Left lung (tissue), 14 donors: ENCODE measurements at places on chromosomes 2 and 18.

GRCh38 chr2:166384774-166385173, 9.0 kb upstream of the SCN9A start:
- peak; percentile 37 for DNase-seq

DNA sequence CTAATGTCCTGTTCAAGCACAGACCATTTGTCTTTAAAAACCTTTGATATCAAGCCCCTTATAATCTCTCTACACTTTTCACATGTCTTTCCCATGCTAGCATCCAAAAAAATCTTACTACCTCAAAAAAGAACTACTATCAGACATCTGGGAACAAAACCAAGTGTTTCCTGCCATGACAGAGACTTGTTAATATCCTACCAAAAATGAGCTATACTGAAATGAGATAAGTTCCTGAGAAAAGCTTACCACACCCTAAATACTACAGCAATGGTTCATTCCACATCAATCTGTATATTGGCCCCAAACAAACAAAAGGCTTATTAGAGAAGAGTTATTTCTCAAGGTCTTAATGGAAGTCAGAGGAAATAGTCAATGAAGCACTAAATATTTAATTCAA, 230.1 kb downstream of the DYM start:
- DNase-seq: no peak

GRCh38 chr2:219497495-219498279, 1.0 kb upstream of the GMPPA start:
- peak; percentile 53 for DNase-seq

- no peak for DNase-seq
These were observed 590 bp downstream of the MDH1 start for GRCh38 chr2:63589148-63589958.

- DNase-seq: no peak
These were observed 76.0 kb downstream of the ALPK2 start for GRCh38 chr18:58552896-58553295.

- no peak for DNase-seq
These were observed 127.6 kb downstream of the TDRD15 start for GRCh38 chr2:21251216-21251980.

DNA sequence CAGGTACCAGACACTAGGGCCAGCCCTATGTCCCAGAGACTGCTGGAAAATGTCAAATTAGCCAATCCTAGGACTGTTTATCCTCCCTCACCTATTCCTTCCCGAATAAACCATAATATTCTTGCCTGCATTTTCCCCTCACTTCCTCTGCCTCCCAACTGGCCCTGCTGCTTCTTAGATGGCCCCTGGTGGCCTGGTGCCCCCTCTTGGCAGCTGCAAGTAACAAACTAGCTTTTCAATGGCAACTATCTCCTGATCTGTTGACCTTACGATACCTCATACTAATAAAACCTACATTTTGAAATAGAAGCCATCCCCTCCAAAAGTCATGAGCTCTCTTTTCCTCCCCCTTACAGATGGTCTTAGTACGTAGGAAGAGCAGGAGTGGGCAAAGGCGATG, 132.0 kb downstream of the ALPK2 start:
- DNase-seq: no peak

DNA sequence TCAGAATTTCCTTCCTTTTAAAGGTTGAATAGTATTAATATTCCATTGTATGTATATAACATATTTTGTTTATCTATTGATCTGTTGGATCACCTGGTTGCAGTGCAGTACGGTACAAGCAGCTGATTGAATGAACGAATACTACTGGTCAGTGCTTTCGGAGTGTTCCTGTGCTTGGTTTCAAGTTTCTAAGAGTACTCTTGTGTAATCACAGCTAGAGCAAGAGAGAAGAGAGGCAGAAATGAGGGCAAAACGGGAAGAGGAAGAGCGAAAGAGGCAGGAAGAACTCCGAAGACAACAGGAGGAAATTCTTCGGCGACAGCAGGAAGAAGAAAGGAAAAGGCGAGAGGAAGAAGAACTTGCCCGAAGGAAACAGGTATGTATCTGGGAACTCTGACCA, 40.3 kb upstream of the KCNJ13 start:
- DNase-seq: no peak

DNA sequence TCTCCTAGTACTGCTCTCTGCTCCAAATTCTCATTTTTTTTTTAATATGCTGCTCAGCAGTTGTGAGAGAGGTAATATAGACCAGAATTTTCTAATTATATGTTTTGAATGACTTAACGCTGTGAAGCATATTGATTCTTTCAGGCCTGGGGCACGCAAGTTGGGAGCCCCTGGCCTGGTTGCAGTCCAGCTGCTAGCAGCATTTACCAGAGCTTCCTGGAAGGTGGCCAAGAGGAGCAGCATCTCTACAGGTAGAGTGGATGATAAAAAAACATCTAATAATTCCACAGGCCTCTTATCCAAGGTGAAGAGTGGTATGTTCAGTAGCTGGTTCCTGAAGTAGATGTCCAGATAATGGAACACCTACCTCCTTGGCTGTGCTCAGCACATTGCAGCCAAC, 7.3 kb upstream of the UGP2 start:
- DNase-seq: no peak

DNA sequence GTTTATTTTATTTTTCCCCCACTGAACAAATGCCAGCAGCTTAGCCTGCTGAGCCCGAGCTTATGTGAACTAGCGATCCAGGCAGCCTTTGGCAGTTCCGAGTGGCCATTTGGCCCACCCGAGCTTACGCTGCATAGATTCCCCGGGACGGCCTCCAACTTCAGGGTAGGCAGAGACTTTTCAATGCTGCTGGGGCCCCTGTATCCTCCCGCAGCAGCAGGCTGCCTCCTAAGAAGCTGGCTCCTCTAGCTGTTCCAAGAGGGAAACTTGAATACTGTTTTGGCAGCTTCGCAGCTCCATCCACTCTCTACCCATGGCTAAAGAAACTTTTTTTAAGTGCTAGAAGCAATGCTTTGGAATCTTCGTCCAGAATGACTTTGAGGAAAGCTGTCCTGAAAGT, 295.2 kb downstream of the SS18 start:
- DNase-seq: no peak

GRCh38 chr2:96669539-96670215, 27.1 kb downstream of the FER1L5 start:
- DNase-seq: no peak

DNA sequence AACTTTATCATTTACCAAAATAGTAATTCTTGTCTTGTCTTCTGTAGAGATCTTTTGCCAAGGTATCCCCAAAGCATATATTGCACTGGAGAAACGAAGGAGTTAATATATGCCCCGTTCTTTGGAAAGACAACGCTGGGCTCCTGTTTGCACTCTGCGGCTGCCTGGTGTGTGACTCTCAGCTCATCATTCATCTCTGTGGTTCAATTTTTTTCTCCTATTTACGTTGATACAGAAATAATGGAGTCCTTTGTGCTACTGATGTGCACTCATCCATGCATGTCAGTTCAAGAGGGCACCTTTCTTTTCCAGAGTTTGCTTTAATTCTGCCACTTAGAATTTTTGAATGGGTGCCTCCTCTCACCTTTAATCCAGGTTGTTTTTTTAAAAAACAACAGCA, 655.5 kb downstream of the DCDC2C start:
- no peak for DNase-seq

GRCh38 chr2:25491003-25491696, 149.4 kb upstream of the DNMT3A start:
- DNase-seq: no peak

DNA sequence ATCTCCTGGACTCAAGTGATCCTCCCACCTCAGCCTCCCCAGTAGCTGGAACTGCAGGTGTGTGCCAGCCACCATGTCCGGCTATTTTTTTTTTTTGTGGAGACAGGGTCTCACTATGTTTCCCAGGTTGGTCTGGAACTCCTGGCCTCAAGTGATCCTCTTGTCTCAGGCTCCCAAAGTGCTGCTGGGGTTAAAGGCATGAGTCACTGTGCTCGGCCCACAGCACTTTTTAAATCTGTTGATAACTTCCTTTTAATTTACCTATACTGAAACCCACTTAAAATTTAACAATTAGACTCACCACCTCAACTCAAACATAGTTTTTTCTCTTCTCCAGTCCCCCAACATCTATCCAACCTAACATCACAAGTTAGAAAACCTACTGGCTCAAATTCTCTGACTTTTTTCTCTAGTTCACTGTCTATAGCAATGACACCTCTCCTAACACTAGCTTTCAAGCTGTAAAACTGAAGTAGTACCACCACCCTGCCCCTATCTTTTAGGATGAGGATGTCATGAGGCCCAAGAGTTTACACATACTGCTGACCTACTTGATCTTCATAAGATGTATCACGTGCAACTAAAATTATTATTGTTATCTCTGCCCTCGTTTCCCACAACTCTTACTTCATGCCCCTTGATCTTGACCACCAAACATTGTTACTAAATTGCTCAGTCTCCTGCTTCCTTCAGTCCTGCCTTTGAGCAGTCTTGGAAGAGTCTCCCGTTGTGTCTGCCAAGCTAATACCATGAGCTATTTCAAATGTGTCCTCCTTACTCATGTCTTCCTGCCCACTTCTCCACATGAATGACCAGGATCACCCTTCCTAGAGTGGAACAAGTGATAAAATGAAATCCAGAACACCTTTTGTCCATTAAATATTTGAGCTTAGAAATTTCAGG, 142.3 kb upstream of the ZFP36L2 start:
- no peak for DNase-seq

DNA sequence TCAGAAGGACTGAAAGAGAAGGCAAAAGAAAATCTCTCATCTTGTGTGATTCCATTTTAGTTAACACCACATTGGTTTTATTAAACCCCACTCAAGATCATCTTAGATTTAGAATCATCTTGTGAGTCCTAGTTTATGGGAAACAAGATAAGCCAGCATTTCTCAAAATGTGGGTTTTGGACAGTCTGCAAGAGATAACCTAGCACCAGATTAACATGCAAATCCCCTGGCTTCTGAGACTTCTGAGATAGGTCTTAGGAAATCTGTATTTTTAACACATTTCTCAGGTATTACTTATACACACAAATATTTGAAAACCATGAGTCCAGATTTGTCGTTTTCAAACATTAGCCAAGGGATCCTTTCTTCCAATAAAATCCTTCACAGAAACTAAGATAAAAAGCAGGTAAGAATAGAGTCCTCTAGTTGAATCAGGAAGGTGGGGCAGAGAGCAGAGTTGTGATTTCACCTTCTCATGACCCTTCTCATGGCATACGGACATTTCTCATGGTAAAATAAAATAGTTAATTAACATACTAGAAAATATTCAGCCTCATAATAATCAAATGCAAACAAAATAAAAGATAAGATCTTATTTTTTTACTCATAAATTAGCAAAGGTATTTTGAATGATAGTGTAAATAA, 287.2 kb upstream of the FN1 start:
- no peak for DNase-seq

- no peak for DNase-seq
These were observed 3.9 kb upstream of the MLPH start for GRCh38 chr2:237483018-237483731.

- no peak for DNase-seq
These were observed 19.6 kb downstream of the ANO7 start for GRCh38 chr2:241208058-241208457.

DNA sequence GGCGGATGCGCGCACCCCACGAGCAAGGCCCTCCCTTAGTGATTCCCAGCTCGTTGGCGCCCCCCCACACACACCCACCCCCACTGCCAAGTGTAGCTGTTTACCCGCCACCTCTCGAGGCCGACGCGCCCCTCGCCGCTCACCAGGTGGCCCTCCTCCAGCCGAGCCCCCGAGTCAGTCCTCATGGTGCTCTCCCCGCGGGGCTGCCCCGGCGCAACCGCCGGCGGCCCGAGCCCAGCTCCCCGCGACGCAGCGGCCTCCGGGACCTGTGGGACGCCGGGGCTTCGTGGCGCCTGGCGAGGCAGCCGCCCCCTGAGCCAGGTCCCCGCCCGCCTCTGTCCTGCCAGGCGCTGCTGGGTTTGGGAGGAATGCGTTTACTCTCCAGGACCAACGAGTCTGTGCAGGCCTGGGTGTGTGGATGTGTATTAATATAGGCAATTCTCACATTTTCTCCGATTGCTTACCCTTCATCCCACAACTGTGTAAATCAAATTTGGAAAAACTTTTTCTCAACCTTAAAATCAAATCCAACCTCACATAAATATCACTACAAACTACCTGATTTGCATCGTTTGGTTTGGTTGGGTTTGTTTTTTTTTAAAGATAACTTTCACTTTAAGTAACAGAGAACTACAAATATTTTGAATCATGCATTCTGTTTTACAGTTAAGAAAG, at the start of gene TMEM237:
Gene TMEM237, minus strand, starts transcription at position 288 of the 675 bp plus-strand sequence. Its CDS starts 103 bp downstream, at position 185.
- DNase-seq: peak; percentile 76

DNA sequence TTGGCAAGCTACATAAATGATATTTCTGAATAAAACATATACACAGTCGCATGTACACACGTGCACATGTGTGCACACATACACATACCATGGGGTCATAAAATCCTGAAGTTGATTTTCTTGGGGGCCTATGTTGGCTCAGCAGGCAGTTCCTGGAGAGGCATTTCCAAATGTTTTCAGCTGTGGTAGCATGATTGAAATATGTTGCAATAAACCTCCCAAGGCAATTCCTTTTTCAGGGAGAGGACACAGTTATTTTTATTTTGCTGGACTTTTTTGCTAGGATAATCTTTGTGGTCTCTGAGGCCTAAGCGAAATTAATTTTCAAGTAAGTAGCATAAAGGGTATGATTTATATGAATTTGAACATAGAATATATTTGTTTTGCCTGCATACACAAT, 126.7 kb upstream of the LTBP1 start:
- no peak for DNase-seq

GRCh38 chr2:29753671-29754444, 167.5 kb downstream of the ALK start:
- no peak for DNase-seq

DNA sequence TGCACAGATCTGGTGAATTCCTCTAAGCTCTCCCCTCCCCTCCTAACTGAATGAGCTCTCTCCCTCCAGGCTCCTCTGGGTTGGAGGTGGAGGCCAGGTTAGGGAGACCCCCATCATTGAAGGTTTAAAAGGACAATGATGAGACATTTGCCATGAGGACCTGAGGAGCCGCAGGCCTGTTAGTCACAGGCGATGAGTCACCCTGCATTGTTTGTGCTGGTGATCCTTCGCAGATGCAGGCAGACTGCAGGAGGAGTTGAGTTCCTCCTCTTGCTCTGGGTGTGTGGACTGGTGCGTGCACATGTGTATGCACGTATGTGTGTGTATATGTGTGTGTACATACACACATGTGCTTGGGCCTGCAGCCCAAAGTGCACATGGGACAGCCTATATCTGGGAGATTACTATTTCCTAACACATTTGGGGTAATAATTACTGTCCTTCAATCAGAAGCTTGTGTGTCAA, 42.0 kb downstream of the MCFD2 start:
- no peak for DNase-seq

- DNase-seq: no peak
These were observed 892.2 kb upstream of the ZEB2 start for GRCh38 chr2:145412155-145412554.
